Vagina (tissue), 2 donors: ENCODE measurements at places on chromosomes 12 and 14.

- H3K36me3 ChIP-seq: no peaks in the 10 kb centered on the region
- H3K4me1 ChIP-seq: no peaks in the 10 kb centered on the region
- H3K27me3 ChIP-seq: no peaks in the 10 kb centered on the region
These were observed 38.8 kb downstream of the UBR7 start for GRCh38 chr14:93245764-93246420.

GRCh38 chr12:5259523-5259922 lies 172.4 kb upstream of the NTF3 start:
- DNase-seq: no peak
- no peak overlapping the region for H3K4me3 ChIP-seq
- H3K4me1 ChIP-seq: peaks cover 54% of the 10 kb centered on the region
- peak overlapping the region; percentile 66 for H3K27ac ChIP-seq

DNA sequence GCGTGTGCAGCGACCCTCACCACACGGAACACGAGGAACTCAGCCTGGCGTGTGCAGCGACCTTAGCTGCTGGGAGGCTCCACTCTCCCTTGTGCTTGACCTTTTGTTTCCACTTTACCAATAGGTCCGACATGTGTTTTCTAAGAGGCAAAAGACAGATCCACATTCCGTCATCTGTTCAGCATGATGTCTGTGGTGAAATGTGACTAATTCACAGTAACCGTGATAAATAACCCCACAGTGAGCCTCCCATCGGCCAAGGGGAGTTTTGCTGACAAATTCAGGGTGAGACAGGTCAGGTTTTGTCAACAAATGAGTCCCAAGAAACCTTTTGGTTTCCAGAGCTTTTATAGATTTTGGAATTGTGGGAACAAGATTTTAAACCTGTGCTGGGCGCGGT lies 55.9 kb downstream of the MOK start:
- no peak overlapping the region for H3K27ac ChIP-seq
- H3K27me3 ChIP-seq: no peaks in the 10 kb centered on the region
- no peak for DNase-seq
- H3K36me3 ChIP-seq: no peaks in the 10 kb centered on the region
- H3K4me3 ChIP-seq: no peak overlapping the region

GRCh38 chr12:1501695-1502378 lies 92.5 kb downstream of the FBXL14 start:
- H3K27ac ChIP-seq: no peak overlapping the region
- no peak for DNase-seq
- no peaks in the 10 kb centered on the region for H3K36me3 ChIP-seq

DNA sequence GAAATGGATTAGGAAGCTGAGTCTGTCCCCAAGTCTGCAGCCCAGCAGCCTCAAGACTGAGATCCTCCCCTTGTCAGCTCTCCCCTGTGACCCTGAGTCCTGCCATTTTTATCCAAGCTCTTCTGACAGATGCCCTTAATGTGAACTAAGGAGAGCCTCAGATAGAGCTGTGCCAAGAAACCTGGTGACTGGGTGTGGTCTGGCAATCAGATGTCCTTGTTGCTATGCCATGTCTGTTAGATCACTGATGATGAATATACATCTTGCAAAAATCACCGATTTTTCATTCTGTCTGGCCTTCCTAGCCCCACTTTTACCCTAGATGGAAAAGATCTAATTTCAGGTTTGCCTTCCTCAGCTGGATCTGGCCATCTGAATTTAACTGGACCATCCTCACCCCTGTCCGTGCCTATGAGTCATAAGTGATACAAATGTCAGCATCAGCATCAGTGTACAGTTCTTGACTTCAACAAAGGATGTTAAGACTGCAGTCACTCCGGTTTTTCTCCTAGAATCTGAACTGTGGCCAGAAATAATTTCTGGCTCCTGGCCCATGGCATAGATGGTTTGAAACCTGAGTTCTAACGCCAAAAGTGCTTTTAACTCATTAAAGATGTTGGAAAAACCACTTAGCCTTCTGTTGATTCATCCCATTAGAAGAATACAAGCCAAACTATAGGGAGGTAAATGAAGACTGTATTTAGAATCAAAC lies 61.2 kb upstream of the GRIP1 start:
- H3K27me3 ChIP-seq: no peaks in the 10 kb centered on the region
- no peak for DNase-seq
- no peaks in the 10 kb centered on the region for H3K4me1 ChIP-seq
- no peaks in the 10 kb centered on the region for H3K36me3 ChIP-seq
- no peak overlapping the region for H3K4me3 ChIP-seq

DNA sequence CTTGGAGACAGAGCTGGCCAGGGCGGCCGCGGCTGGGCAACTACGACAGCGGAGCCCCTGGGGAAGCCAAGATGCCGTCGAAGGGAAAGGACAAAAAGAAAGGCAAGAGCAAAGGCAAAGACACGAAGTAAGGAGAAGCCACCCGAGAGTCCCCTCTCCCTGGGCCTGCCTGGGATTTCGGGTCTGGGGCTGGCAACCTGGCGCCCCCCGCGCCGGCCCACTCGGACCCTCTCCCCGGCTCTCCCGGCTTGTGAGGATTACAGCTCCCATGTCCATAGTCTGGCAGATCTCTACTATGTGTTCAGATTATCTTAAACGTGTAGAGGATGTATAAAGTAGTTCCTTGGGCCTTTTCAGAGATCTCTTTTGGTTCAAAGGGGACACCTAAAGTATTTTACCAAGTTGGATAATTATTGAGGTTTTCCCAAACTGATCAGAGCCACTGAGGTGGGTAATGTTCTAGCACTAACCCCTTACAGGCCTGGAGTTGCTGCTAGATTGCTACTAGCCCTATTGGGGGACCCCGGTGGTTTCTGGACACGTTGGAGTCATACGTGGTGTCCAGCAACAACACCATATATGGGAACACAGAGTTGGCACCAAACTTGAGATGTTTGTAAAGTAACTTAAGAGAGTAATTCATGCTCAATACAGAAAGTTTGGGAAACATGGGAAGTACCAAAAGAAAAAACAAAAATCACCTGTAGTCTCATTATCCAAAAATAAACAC lies 424 bp downstream of the BBOF1 start:
- no peaks in the 10 kb centered on the region for H3K36me3 ChIP-seq
- no peaks in the 10 kb centered on the region for H3K27me3 ChIP-seq
- peak; percentile 89 for DNase-seq
- peaks cover 16% of the 10 kb centered on the region for H3K4me1 ChIP-seq

- no peak overlapping the region for H3K4me3 ChIP-seq
- H3K27ac ChIP-seq: no peak overlapping the region
- no peak for DNase-seq
- H3K4me1 ChIP-seq: no peaks in the 10 kb centered on the region
- no peaks in the 10 kb centered on the region for H3K36me3 ChIP-seq
- no peaks in the 10 kb centered on the region for H3K27me3 ChIP-seq
These were observed 19.8 kb upstream of the AQP2 start for GRCh38 chr12:49930515-49931288.

- no peak overlapping the region for H3K4me3 ChIP-seq
- H3K4me1 ChIP-seq: no peaks in the 10 kb centered on the region
- H3K36me3 ChIP-seq: no peaks in the 10 kb centered on the region
- no peak for DNase-seq
These were observed 72.4 kb upstream of the CISTR start for GRCh38 chr12:53824001-53824712.

DNA sequence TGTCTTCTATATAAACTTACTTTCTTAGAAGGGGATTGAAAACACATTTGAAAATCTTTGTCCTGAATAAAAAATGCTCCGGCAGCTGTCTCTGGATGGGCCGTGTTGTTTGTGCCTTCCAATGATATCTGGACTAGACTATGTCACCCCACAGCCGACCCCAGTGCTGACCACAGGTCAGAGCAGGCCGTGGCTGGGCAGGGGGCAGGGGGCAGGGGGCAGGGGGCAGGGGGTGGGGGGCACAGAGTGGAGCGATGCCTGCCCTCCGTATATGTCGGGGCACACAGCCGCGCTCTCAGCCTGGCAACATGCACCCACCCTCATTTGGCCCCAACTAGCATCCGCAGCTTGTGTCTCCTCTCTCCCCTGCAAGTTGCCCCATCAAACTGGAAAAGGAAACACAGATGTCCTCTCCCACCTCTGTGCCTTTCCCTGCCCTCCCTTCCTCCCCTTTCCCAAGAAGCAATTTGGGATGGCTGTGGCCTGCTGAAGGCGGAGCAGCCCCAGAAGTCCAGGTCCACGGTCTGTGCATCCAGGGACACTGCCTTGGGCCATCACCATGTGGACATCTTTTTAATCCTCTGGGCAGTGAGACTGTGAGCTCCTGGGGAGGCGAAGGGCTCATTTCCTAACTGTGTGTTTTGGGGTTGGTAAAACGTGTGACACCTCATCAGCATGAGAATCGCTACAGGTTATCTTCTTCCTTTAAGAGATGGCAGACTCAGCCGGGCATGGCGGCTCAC lies 295.7 kb upstream of the RTL1 start:
- H3K27me3 ChIP-seq: no peaks in the 10 kb centered on the region
- no peaks in the 10 kb centered on the region for H3K4me1 ChIP-seq
- no peak overlapping the region for H3K4me3 ChIP-seq
- DNase-seq: peak; percentile 34

DNA sequence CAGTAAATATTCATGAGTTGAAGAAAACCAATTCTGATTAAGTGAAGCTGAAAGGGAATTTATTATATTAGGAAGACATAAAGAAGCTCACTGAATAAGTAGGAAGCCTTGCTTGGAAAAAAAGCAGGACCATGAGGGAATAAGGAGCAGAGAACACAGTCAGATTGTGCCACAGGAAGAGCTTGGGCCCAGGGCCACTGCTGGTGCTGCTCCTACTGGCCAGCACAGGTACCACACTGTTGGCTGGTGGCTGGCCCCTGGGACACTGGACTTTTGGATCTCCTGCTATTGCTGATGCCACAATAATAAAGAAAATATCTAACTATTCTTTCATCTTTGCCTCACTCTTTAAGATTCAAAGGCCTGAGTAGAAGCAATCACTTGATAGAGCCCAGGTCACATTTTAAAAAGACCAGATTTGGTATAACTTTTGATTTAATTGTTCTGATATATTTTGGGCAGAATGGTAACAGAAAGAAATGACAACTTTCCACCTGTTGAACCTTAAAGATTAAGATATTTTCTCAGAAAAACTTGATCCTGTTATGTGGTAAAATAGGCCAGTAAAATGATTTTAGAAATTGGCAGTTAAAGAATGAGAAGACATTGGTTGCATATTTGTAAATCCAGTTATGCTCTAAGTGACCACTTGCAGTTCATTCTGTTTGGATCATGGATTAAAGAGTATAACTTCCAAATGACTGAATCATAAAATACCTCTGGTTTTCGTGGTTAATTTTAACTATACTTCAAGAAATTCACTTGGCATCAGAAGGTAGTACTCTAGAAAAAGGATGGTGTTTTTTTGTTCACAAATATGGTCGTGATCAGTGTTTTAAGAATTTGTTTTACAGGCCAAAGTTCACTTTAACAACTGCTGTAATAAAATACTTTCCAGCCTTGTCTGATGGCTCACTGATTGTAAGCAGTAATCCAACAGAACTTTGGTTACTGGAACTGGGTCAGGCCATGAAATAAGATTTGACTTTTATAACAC lies 68.3 kb downstream of the DERA start:
- DNase-seq: no peak
- no peaks in the 10 kb centered on the region for H3K27me3 ChIP-seq

DNA sequence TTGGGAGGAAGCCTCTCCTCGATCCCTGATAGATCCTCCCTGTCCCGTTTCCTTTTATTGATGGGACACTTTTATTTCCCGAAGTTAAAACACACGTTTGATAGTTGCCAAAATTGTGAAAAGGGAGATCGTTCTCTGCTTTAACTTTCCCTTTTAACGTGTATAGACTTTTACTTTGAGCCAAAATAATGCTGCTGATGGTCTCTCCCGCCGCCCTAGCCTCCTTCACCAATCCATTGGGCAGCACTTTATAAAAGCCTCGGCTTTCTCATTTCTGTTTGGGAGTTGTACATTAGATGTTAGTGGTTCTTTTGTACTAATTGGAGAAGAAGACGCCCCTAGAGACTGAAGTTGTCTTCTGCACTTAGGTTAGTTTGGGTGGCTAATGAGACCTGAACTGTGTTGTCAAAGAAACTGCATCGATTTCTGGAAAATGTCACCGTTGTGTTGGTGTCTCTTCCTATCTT lies 1.4 kb downstream of the TMTC2 start:
- no peaks in the 10 kb centered on the region for H3K27me3 ChIP-seq
- H3K4me1 ChIP-seq: peaks cover 27% of the 10 kb centered on the region
- H3K27ac ChIP-seq: peak overlapping the region; percentile 91
- H3K4me3 ChIP-seq: peak overlapping the region; percentile 66
- peaks cover 4% of the 10 kb centered on the region for H3K36me3 ChIP-seq

GRCh38 chr12:109861689-109862314 lies 18.5 kb downstream of the GLTP start:
- no peak for DNase-seq
- H3K27me3 ChIP-seq: no peaks in the 10 kb centered on the region
- peaks cover 23% of the 10 kb centered on the region for H3K4me1 ChIP-seq
- no peak overlapping the region for H3K4me3 ChIP-seq

DNA sequence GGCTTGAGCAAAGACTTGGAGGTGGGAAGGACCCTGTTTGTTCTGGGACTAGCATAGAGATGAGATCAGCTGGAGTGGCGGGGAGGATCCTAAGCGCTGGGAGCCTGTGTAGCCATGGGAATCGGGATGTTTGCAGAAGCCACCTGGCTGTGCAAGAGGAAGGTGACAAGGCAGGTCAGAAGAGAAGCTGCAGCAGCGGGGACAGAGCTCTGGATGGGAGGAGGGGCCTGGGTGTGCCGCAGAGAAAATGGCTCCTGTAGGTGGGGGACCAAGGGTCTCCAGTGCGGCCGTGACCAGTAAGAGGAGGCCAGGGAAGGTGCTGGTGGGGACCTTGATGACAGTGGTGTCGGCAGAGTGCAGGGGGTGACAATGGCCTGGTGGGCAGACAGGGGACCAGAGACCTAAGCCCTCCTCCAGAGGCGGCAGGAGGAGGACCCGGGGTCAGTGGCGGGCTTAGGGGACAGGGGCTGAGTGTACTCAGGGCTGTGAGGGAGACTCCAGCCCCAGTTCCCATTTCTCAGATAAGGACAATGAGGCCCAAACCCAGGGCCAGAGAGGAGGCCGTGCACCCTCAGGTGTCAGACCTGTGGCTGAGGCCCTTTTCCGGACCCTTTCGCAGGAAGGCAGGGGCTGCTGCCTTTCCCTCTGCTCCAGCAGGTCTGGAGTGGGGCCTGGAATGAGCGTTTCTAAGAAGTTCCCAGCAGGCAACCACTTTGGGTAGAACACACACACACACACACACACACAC lies 206.6 kb upstream of the RTL1 start:
- H3K36me3 ChIP-seq: no peaks in the 10 kb centered on the region
- no peaks in the 10 kb centered on the region for H3K27me3 ChIP-seq
- peak; percentile 82 for DNase-seq
- H3K4me3 ChIP-seq: no peak overlapping the region
- H3K27ac ChIP-seq: no peak overlapping the region
- H3K4me1 ChIP-seq: no peaks in the 10 kb centered on the region

GRCh38 chr12:101963697-101964096 lies 86.3 kb downstream of the DRAM1 start:
- no peak overlapping the region for H3K27ac ChIP-seq
- H3K4me3 ChIP-seq: no peak overlapping the region
- no peaks in the 10 kb centered on the region for H3K36me3 ChIP-seq
- no peaks in the 10 kb centered on the region for H3K4me1 ChIP-seq
